ENCODE measurements at places on chromosomes 3 and 15. TPM values are rescaled to one million over a fixed set of nuclear protein-coding genes. Genes with fewer than 3 reads are reported as not detected.

The TRH gene
- 0.16 TPM for total RNA-seq

DNA sequence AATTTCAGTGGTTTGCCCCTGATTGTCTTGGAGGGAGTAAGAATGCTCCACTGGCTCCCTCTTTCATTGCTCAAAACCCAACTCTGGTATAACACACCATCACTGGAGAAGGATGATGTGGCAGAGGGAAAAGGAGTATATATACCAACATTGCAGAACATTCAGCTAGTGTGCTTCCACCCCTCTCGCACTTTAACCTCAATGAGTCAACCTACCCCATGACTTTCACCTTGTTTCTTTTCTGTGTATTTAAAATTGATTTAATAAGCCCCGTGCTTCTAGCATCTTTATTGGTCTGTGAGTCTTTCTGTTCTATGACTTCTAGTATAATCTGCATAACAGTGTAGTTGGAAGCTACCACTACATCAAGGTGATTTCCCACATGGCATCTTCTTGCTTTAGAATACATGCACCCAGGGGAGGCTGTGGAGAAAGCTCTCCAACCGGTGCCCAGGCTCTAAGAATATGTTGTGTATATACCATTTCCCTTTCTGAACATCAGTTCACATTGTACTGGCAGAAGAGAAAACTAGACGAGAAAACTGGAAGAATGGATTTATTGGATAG, 595.1 kb upstream of the TGFBR2 start:
- DNase-seq: no peak

The FES gene
- 27.0 TPM for total RNA-seq

The CYFIP1 gene
- 85.0 TPM for total RNA-seq

DNA sequence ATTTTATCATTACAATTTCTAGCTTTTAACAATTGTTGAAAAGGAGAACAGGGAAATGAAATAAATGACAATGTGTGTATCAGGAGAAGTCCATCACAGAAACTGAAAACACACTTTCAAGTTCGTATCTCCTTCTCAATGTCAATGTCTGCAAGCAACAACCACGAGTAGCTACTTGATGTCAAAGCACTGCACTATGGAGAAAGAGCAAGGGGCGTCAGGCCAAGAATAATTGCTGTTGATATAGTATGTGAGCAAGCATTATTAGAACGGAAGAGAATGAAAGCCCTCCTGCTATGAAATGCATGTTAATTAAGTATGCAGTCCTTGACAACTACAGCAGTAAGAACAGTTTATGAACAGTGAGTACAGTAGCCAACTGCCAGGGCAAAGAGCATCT, 1250.1 kb downstream of the ZPLD1 start:
- DNase-seq: no peak

The RTP3 gene
- not detected for total RNA-seq

DNA sequence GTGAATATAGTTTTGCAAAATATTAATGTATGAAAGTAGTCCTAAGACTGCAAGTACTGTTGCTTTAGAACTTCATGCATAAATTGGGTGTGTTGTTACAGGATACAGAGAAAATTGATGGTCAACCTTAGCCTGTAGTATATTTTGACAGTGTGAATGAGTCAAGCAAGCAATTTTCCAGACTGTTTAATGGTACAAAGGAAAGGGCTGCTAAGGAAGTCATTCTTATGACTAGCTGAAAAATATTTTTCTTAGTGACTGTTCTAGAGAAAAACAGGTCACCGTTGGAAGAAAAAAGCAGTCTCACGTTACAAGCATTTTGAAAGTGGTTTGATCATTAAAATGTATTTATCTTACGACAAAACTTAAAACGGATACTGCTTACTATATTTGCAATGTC, 49.2 kb downstream of the MBNL1 start:
- DNase-seq: no peak

The NUP210 gene
- total RNA-seq: 3.3 TPM

DNA sequence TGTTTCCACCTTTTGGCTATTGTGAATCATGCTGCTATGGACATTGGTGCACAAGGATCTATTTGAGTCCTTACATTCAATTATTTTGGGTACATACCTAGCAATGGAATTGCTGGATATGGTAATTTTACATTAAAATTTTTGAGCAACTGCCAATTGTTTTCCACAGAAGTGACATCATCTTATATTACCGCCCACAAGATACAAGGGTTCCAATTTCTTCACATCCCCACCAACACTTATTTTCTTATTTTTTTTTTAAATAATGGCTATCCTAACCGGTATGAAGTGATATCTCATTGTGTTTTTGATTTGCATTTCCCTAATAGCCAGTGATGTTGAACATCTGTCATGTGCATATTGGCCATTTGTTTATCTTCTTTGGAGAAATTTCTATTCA, 22.5 kb upstream of the NPTN start:
- DNase-seq: no peak

The CISH gene
- 5.0 TPM for total RNA-seq

The CYP8B1 gene
- not detected for total RNA-seq

The SCG5 gene
- 14.9 TPM for total RNA-seq

The ISLR gene
- total RNA-seq: 110 TPM

GRCh38 chr3:122233101-122233952, 49.9 kb downstream of the CASR start:
- DNase-seq: no peak

DNA sequence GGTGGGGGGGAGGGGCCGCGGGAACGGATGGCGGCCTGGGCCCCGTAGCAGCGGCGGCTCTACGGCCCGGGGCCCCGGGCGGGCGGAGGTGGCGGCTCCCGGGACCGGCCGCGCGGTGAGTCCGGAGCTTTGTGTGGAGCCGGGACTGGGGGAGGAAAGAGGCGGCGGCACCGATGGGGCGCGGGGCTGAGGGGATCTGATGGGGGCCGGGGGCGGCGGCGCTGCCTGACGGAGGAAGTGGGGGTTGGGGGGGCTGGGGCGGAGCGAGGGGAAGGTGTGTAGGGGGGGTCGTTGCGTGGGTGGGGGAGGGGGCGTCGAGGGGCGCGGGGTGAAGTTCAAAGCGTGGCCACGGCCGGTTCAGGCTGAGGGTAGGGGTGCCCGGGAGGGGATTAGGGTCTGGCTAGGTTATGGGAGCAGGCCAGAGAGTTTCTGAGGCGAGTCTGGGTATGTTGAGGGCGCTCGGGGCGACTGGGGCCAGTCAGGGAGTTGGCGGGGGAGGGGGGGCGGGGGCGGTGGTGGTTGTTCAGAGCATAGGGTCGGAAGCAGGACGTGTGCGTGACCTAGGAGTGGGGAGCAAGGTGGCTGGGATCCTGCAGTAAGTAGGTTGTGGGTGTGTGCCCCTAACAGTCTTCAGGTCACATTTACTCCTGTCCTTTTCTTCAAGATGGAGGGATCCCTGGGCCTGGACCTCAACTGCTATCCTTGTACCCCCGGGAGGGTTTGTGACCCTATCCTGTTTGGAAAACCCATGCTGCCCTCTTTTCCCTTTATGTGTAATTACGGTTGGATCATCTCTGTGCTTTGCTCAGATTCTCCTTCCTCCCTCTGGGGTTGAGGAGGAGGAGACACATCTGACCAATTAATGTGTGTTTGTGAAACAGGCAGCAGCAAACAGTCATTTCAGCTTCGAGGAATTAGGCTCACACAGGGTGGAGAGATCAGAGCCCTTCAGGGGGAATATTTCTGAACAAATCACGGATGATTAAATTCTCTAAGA, 644 bp downstream of the ZNF609 start:
- DNase-seq: peak; percentile 53

The PDE12 gene
- 9.4 TPM for total RNA-seq

DNA sequence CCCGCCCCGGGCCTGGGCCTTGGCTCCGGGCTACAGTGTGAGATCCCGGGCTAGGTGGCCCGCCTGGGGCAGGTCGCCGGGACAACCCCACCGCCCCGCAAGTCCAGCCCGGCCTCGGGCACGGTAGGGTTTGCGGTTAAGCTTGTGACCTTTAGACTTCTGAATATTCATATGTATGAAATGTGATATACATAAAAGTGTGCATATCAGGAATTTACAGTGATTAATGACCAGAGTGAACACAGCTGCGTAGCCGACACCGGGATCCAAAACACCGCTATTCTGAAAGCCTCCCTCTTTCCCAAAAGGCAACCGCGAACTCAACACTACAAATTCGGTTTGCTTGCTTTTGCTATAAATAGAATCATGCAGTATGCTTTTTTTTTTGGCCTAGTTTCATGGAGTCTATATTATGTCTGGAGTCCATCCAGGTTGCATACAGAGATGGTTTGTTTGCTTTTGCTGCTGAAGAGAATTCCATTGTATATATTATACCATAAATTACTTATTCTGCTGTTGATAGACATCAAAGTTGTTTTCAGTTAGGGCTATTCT, 636 bp upstream of the SNRPA1 start:
- DNase-seq: peak; percentile 14

The LRTM1 gene
- total RNA-seq: 13.4 TPM

The GPR160 gene
- total RNA-seq: 25.9 TPM

The PAK6 gene
- 2.0 TPM for total RNA-seq

The RAD51 gene
- total RNA-seq: 2.2 TPM

The OR5H2 gene
- not detected for total RNA-seq

The ACTC1 gene
- 187 TPM for total RNA-seq

DNA sequence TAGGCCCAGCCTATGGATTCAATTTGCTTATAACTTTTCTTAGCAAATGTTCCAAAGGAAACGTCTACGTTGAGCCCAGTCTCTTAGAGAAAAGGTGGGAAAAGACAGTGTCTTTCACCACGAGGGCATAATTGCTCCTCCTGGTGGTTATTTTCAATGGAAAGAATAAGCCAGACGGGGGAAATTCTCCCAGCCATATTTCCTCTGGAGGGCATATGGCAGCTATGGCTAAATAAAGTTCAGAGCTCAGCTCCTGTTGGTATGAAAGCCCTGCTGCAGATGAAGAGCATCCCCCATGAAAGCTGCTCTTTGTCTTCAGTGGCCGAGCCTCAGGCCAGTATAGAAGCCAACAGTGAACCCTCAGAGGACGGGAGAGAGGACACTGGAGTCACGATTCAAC, 297.9 kb downstream of the RYR3 start:
- no peak for DNase-seq

- no peak for DNase-seq
Measured at GRCh38 chr3:71760140-71760539, 6.5 kb downstream of the GPR27 start.

DNA sequence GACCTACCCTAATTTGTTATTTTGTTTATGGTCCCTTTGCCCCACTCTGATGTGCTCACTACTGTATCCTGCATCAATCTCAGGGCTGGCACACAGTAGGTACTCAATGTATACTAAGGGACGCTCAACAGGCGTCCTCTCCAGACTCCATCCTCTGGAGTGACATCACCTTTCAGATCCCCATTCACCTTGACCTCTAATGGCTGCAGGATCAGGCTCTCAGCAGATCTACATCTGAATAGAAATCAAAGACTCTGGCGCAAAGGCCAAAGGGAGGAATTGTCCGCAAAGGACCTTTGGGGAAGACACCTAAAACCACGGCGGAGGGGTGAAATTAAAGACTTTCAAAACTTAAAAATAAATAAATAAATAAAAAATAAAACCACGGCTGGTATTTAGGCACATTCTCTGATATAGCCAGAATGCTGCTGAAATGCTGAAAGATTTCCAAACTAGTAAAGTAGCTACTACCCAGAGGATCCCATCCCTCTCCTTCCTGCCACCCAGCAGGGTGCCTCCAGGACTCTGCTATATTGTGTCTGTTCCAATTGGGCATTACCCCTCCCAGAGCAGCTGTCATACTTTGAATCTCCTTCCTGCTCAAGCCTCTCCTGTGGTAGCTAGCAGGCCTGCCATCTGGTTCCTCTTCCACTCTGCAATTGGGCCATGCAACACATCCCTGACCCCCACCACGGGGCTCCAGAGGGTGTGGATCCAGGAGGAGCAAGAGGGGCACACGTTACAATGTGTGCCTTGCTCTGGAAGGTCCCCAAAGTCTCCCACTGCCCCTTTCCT, 6.1 kb downstream of the SHF start:
- DNase-seq: no peak

The SLC6A1 gene
- total RNA-seq: 3.2 TPM

GRCh38 chr15:67196222-67196621, 58.2 kb downstream of the AAGAB start:
- DNase-seq: no peak

DNA sequence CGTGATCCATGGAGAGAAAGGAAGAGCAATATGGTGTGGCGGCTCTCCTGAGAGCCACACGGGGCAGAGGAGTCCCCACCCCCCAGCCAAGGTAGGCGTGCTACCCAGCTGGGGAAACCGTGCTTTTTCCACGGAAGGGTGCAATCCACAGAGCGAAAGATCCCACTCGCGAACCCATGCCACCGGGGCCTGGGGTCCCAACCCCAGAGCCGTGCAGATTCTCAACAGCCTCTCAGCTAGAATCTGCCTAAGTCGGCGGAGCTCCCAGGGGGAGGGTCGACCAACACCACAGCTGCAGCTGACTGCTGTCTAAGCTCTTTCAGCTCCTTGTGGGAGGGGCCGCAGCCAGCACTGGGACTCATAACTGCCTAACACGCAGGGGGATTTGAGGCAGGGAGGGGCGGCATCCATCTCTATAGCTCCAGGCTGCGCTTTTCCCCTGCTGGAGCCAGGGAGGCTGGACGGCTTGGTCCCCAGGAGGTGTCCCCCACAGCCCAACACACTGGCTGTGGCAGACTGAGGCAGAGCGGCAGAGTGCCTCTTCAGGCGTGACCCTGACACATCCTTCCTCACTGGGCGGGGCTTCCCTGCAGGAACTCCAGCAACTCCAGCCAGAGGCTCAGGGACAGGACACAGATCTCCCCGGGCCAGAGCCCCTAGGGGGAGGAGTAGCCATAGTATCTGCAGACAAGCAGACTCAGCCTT, 107.6 kb upstream of the ZBTB20 start:
- DNase-seq: no peak

DNA sequence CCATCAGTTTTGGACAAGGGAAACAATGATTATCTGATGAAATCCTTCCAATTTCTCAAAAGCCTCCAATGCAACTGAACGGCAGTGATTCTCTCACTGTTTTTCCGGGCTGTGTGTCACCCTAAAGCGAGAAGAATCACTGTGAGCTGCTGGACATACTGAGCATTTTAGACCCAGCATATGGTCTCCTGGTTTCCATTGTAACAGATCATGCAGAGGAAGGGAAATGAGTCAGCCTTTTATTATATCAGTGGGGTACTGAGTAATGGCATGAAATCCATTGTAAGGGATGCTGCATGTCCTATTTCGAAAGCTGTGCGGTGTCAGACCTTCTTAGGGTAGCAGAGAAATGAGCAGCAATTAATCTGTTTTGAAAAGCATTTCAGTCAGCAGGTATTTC, 287.1 kb downstream of the IL5RA start:
- DNase-seq: no peak

GRCh38 chr3:12852201-12852600, 10.8 kb upstream of the RPL32 start:
- DNase-seq: no peak

DNA sequence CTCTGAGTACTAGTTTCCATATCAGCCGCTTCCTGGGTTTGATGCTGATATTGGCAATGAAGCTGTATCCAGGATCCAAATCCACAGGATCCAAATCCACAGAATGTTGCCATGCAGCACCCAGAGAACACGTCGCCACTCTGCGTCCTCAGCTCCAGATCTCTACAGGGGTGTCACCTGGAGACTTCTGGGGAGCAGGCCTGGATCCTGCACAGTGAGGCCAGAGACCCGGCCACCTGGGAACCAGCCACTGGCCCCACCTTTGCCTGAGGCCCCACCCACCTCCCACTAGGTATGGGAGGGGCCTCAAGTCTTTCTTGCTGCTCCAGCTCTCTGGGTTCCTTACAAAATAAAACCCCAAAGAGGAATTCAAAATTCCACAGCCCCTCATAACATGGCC, 123.9 kb downstream of the LRRK1 start:
- DNase-seq: no peak
